ENCODE measurements at places on chromosomes 6 and 20.
A peak's percentile ranks its signal among the peaks of the same experiment; 100 is the strongest.

GRCh38 chr20:50438986-50439407 lies 71.2 kb upstream of the PTPN1 start:
- DNase-seq = peak; percentile 58

DNA sequence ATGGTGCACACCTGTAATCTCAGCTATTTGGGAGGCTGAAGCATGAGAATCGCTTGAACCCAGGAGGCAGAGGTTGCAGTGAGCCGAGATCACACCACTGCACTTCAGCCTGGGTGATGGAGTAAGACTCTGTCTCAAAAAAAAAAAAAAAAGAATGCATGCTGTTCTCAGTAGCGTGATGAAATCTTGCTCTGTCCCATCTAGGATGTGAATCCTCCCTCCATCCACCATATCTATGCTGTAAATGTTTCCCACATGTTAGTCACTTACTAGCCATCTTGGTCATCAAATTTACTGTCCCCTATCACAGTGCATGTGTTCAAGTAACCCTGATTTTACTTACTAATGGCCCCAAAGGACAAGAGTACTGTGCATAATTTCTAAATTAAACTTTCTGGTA lies 315.4 kb upstream of the TBX18 start:
- no peak for DNase-seq

GRCh38 chr6:84284428-84285049 lies 57.1 kb upstream of the CEP162 start:
- no peak for DNase-seq

DNA sequence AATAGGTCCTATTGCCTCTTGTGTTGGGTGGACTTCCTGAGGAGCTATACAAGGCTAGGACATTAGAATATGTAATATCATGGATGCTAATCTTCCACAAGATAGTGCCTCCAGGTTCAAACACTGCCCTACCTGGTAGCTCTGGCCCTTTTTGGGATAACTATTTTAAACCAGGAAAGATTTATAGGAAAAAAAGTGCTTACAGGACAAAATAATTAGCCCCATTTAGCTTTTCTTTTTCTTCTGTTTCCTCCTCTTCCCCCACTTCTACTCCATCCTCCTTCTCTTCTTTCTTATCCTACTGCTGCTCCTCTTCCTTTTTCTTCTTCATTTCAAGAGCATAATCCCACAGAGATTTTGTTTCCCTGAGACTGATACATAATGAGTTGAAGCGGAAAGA lies 967.4 kb downstream of the PHF3 start:
- DNase-seq = no peak

Data from NCI-H2171 (cell line).